ENCODE measurements at places on chromosomes 1 and 21.

DNA sequence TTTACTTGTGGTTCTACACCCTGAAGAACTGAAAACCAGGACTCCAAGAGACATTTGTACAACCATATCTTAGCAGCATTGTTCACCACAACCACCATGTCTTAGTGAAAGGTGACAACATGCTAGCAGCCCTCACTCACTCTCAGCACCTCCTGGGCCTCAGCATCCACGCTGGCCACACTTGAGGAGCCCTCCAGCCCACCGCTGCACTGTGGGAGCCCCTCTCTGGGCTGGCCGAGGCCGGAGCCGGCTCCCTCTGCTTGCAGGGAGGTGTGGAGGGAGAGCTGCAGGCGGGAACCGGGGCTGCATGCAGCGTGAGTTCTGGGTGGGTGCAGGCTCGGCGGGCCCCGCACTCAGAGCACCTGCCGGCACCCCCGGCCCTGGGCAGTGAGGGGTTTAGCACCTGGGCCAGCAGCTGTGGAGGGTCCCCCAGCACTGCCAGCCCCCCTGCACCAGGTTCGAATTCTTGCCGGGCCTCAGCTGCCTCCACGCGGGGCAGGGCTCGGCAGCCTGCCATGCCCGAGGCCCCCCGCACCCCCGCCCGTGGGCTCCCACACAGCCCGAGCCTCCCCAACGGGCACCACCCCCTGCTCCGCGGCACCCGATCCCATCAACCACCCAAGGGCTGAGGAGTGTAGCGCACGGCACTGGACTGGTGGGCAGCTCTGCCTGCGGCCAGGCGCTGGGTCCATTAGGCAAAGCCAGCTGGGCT, 9.2 kb downstream of the C1orf159 start:
- DNase-seq, result no peak

DNA sequence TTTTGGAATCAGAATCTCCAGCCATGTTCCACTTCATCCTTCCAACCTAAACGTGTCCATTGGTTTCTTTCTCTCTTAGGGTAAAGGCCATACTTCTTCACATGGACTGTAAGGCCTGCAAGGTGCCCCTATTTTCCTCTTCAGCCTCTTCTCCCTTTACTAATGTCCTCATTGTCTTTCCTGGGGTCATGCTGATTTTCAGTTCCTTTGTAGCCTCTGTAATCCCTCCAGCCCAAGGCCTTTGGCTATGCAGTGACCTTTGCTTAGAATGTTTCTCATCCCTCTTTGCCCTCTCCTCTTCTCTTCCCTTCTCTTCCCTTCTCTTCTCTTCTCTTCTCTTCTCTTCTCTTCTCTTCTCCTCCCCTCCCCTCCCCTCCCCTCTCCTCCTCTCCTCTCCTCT, 112.5 kb downstream of the SPATA46 start:
- DNase-seq, result no peak

DNA sequence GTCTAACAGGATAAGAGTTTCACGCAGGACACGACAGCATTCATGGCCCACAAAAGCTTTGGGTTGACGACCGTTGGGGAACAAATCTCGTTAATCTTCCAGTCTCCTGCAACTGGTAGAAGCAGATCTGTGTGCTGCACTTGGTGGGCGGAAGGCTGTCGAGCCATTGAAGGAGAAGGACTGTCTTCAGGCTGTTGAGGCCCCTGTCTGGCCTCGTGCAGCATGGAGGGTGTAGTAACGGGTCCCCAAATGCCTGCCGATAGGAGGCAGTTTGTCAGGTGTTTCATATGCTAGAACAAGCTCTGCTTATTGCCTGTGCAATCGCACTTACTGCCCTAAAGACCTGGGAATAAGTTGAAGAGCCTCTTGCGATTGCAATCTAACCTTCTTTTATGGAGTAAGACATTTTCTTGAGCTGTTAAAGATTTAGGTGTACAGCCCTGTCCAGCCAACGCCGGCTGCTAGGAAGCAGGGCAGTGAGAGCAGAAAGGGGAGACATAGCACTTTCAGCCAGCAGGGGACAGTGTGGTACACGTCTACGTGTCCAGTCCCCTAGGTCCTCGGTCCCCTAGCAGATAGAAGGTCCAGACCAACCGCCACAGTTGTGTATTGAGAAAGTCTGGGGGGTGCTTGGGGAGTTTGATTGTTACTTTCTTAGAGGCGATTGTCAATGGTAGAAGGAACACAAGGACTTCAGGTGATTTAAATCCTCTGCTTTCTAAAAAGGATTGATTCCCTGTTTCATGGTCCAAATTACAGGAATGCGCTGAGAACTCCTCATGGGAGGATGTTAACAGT, 102.3 kb upstream of the TMPRSS2 start:
- no peak for DNase-seq

GRCh38 chr1:33335020-33335419, 14.1 kb upstream of the A3GALT2 start:
- DNase-seq, result no peak

GRCh38 chr1:75811211-75811981, 14.7 kb downstream of the MSH4 start:
- no peak for DNase-seq

Data from T1000 (cell line).